ENCODE measurements at places on chromosomes 6 and 20.

DNA sequence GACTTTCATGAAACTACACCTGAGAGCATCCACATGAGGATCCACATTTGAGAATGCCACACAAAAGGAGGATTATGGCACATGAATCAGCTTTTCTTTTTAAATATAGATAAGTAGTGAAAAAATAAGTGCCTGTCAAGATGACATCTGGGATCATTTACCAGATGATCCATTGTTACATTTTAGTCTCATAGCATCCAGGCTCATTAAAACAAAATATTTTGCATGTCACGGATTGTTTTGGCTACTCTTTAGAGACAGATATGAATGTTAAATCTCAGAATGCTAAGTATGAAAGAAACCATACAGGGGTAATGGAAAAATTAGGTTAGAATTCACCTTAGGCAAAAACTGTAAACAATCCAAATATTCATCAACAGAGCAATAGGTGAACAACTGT is 66.7 kb downstream of the MYO6 start:
- no peak for DNase-seq

GRCh38 chr6:148674306-148674705 is 72.5 kb upstream of the UST start:
- DNase-seq, result no peak

DNA sequence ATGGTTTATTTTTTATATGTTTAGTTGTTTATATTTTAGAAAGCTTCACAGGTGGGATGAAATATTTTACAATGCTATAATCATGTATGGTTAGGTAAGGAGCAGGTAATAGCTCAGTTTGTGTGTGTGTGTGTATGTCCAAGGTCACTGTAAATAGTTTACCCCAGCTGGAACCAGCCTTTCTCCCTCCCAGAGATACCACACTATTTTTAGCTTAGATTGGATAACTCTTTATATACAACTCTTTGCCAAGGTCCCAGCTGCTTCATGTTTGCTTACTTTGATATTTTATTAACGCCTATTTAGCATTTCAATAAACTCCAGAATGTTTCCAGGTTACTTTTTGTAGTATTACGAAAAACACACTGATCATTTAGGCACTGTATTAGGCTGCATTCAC is 1.8 kb upstream of the PEX7 start:
- no peak for DNase-seq

DNA sequence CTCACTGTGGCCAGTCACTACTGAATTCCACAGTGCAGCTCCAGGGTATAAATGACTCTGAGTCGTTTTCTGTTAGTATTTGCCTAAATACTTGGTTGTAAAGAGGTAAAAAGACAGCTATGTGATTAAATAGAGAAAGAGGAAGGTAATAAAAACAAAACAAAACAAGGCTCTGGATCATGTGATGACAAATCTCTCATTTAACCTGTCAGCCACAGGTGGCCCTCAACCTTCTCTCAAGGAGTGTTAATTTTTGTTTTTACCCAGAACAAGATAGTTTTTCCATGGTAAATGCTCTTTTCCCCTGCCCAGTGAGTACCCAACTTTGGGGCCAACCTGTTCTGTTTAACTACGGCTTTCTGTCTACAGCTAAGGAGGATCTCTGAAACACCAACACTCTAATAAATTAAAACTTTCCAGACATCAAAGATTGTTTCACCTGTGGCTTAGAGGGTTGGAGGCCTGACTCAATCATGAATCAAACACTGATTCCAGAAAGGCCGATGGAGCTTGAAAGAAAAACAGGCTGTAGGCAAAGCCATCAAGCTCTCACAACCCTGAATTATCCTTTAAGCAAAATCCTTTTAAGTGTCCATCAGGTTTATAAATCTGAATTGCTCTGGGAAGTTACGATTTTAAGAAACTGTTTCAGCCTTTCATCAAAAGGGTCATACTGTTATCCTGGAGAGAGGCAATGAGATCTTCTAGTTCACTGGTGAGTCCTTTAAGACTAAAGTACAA is 81.5 kb upstream of the BCLAF1 start:
- DNase-seq, result no peak

GRCh38 chr20:2314759-2315439 is 19.1 kb downstream of the TGM3 start:
- no peak for DNase-seq

GRCh38 chr6:169234634-169235033 is 19.0 kb downstream of the THBS2 start:
- no peak for DNase-seq

Data from stimulated activated CD4-positive, alpha-beta T cell treated with anti-CD3 and anti-CD28 coated beads, Interleukin-15, amount 100 ng/mL, for 1 hour (primary cell).